Fibroblast of lung (primary cell): ENCODE measurements at places on chromosomes 3 and 15. TPM values are rescaled to one million over a fixed set of nuclear protein-coding genes. Genes with fewer than 3 reads are reported as not detected.

Gene ZIC4
- not detected in 2 replicates for total RNA-seq

Gene MYL3
- 0.50 and 0.51 TPM in 2 replicates for total RNA-seq

Gene REC114
- total RNA-seq: not detected in 2 replicates

Gene SATB1
- total RNA-seq: 16.2 and 18.7 TPM in 2 replicates

Gene IL17RD
- 1.8 and 2.1 TPM in 2 replicates for total RNA-seq

Gene LRRC31
- total RNA-seq: not detected in 2 replicates

Gene BFSP2
- not detected in 2 replicates for total RNA-seq

Gene SST
- total RNA-seq: not detected in 2 replicates

Gene TMEM266
- 0.26 and 0.33 TPM in 2 replicates for total RNA-seq

Gene IQCB1
- 13.4 and 19.3 TPM in 2 replicates for total RNA-seq

Gene CCNB2
- total RNA-seq: 1.5 and 19.3 TPM in 2 replicates

Gene RCN2
- total RNA-seq: 36.0 and 46.6 TPM in 2 replicates

Gene SCN5A
- total RNA-seq: 0.50 and 0.77 TPM in 2 replicates

Gene GRK7
- under 0.01 TPM in 1 of 2 replicates, not detected in the other for total RNA-seq

Gene SIDT1
- total RNA-seq: not detected in 2 replicates

Gene LRTM1
- total RNA-seq: not detected in 2 replicates

Gene CHRNA7
- 0.17 and 0.26 TPM in 2 replicates for total RNA-seq

Gene FGF7
- 488 and 527 TPM in 2 replicates for total RNA-seq

Gene LYZL4
- not detected in 2 replicates for total RNA-seq
